Tibial nerve (tissue), 4 donors: ENCODE measurements at places on chromosomes 6 and 20.

- no peak for DNase-seq
These were observed 310.7 kb downstream of the CD83 start for GRCh38 chr6:14428269-14428668.

- DNase-seq = no peak
These were observed 92.7 kb downstream of the EDN3 start for GRCh38 chr20:59393142-59393541.

DNA sequence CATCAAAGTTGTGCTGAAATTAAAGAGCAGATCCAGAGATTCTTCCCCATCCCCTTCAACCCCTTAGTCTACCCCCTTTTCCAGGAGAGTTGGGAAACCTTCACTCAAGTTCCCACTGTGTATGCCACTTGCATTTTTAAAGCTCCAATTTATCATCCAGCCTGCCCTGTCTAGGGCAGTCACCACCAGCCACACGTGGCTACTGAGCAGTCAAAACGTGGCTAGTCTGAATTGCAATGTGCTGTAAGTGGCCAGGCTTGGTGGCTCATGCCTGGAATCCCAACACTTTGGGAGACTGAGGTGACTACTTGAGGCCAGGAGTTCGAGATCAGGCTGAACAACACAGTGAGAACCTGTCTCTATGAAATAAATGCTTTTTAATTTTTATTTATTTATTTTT is 34.9 kb downstream of the ERGIC3 start:
- DNase-seq = no peak

GRCh38 chr6:19438566-19439353 is 398.4 kb upstream of the ID4 start:
- no peak for DNase-seq

GRCh38 chr6:36547646-36548400 is 544 bp upstream of the STK38 start:
- no peak for DNase-seq
